ENCODE measurements at places on chromosomes 2 and 18. TPM values are rescaled to one million over a fixed set of nuclear protein-coding genes. Genes with fewer than 3 reads are reported as not detected.

GPR45 gene
- not detected for total RNA-seq

XDH gene
- 5.0 TPM for total RNA-seq

PSMA8 gene
- not detected for total RNA-seq

HTR2B gene
- total RNA-seq, result not detected

ALK gene
- total RNA-seq, result not detected

SNTG2 gene
- 5.5 TPM for total RNA-seq

USP40 gene
- 32.9 TPM for total RNA-seq

TUBA3E gene
- not detected for total RNA-seq
